Liver (tissue), 10 donors: ENCODE measurements at places on chromosomes 3 and 15. TPM values are rescaled to one million over a fixed set of nuclear protein-coding genes. Genes with fewer than 3 reads are reported as not detected.

DNA sequence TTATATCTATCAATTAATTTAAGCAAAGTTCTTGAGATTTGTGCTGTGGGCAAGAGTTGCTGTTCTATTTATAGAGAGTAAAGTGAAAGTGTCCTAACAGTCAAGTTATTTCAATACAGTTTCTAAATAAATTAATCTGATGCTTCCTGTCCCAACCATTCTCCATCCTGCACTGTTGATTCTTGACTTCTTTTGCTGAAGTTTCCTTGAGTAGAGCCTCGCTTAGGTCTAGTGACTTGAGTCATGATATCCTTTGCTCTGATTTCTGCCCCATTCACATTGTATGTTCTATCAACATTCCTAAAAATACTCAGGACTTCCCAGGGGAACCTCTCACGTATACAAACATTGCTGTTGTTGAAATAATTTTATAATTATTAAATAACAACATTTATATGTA, 498.4 kb upstream of the ALCAM start:
- no peak overlapping the region for H3K27ac ChIP-seq
- no peak overlapping the region for H3K4me3 ChIP-seq
- no peak for DNase-seq
- no peaks in the 10 kb centered on the region for H3K4me1 ChIP-seq
- H3K27me3 ChIP-seq, result no peaks in the 10 kb centered on the region

GRCh38 chr3:99640214-99640851, 1.9 kb downstream of the COL8A1 start:
- H3K27ac ChIP-seq, result no peak overlapping the region
- no peaks in the 10 kb centered on the region for H3K36me3 ChIP-seq
- H3K4me3 ChIP-seq, result no peak overlapping the region
- peaks cover 6% of the 10 kb centered on the region for H3K4me1 ChIP-seq
- no peaks in the 10 kb centered on the region for H3K27me3 ChIP-seq

The CLDN16 gene
- total RNA-seq, result 0.89 TPM

The CMTM6 gene
- 50.5 TPM for total RNA-seq
